ENCODE measurements at places on chromosomes 4 and X.

DNA sequence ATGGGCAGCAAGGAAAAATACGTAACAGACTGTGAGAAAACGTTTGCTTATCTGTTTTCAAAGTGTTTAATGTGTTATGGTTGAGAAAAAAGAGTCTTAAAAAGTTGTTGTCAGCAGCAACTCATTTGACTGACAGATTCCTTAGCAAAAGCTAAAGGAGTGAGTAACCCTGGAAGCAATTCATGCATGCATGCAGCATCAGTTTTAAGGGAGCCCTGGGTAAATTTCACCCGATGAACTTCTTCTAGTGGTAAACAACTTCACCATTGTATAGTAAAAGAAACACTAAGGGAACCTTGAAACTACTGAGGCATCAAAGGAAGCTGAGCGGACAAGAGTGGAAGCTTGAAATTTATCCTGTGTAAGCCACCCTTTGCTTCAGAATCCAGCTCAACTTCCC, 583.2 kb upstream of the INTU start:
- no peak for DNase-seq

- DNase-seq: no peak
These were observed 104.3 kb downstream of the PARM1 start for GRCh38 chr4:75037252-75037651.

DNA sequence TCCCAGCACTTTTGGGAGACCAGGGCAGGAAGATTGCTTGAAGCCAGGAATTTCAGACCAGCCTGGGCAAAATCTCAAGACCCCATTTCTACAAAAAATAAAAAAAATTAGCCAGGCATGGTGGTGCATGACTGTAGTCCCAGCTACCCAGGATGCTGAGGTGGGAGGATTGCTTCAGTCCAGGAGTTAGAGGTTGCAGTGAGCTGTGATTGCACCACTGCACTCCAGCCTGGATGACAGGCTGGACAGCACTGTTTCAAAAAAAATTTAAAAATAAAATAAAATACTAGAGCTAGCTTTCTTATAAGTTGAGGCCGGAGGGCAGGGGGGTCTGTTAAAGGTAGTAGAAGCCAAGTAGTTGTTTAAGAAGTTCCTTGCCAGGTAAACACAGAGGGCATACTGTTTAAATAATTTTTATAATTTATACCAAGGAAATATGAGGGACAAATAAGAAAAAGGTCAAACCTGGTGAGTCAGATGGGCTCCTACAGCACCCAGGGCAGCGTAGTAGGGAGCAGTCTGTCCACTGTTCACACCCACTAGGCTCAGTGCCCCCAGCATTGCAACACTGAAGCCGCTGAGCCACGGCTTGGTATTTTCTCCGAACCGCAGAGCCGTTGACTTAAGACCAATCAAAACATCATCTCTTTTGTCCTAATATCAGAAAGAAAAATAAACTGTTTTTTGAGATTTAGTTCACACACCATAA, 17.3 kb downstream of the COQ2 start:
- DNase-seq: peak; percentile 72

- DNase-seq: no peak
These were observed 43.8 kb downstream of the GEMIN8 start for GRCh38 chrX:13985697-13986435.

GRCh38 chr4:105057370-105058105, 89.1 kb upstream of the TET2 start:
- DNase-seq: no peak

- no peak for DNase-seq
These were observed 27.2 kb downstream of the ELF4 start for GRCh38 chrX:130083107-130083490.

DNA sequence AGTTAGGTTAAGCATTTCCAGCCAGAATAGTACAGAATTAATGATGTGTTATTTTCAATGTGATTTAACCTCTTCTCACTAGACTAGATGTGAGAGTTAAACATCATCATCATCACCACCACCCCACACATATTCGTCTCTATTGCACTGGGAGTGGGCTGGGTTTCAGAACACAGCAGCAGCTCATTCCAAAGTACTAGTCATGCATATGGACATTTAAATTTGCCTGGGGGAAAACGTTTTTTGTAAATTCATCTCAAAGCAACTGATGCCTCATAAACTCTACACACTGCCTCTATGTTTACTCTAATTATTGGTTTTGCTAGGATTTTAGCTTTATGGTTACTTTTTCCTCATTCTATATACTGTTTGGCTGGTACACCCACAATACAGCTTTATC, 509.1 kb downstream of the PPP4R3C start:
- DNase-seq: no peak

GRCh38 chr4:4672402-4672801, 130.6 kb upstream of the STX18 start:
- DNase-seq: no peak
